ENCODE measurements at places on chromosomes 12 and 14. TPM values are rescaled to one million over a fixed set of nuclear protein-coding genes. Genes with fewer than 3 reads are reported as not detected.
A peak's percentile ranks its signal among the peaks of the same experiment; 100 is the strongest.

The SERPINA10 gene
- not detected for total RNA-seq

- peak; percentile 65 for DNase-seq
These were observed 147.4 kb upstream of the FOXN3 start for GRCh38 chr14:89564286-89564957.

DNA sequence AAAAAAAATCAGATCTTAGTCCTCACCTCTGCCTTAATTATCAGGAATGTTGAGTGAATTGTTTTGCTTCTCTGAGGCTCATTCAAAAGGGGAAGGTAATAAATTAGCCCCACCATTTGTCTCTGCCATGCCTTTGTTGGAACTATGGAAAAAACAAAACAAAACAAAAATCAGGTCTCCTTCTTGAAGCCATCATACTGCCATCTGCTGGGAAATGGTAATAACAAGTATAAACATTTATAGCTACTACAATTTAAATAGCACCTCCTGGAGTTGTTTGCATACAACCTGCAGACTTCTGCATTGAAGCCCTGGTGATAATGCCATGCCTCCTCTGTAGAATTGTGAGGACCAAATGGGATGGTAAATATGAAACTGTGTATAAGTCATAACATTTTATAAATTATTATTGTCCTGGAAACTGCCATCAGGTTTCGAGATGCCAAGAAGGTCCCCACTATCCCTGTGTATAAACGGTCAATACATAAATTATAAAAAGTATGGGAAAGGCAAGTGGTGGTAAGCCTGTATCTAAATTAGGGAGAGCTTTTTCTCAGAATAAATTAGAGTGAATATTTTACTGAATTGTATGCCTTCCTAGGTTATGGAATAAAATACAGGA, 87.2 kb upstream of the FGD4 start:
- peak; percentile 81 for DNase-seq

GRCh38 chr14:89746135-89746534, 208.4 kb downstream of the EFCAB11 start:
- DNase-seq: no peak

Measured in GM23248 (cell line).